Cardiac fibroblast (primary cell): ENCODE measurements at places on chromosomes 12 and 14.
A peak's percentile ranks its signal among the peaks of the same experiment; 100 is the strongest.

DNA sequence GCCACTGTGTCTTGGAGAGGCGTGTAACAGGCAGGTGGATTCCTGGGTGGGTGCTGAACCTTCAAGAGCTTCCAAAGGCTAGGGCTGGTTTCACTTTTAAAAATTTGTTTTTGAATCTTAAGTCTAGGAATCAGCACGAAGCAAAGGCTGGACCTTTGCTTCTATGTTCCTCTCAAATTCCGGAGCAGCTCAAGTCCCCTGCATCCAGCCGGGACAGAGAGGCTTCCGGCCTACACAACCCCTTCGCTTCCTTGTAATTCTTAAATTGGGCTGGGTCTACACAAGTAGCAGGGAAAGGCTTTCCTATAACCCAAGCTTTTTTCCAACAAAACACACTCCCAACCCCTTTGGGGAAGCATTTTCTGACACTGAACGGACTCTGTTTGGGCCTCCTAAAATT is 8.3 kb downstream of the HOXC12 start:
- DNase-seq: no peak

GRCh38 chr14:56023661-56024081 is 94.5 kb upstream of the PELI2 start:
- no peak for DNase-seq

- DNase-seq: no peak
Observed at GRCh38 chr14:65808390-65808789, 395.9 kb downstream of the FUT8 start.

DNA sequence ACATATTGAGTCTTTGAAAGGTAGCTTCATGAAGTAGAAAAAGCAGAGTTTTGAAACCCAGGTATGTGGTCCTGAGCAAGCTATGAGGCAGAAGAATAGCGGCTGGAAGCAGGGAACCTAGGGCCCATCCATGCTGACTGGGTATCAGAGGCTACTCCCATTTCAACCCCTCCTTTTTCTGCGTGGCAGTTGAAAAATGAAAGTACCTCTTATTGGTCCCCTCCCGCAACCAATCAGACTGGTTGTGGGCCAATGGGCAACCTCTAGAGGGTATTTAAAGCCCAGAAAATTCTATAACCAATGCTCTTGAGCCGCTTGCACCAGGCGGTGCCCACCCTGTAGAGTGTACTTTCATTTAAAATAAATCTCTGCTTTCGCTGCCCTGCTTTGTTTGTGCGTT is 1.6 kb upstream of the SNRPF start:
- DNase-seq: no peak

- peak; percentile 95 for DNase-seq
Observed at GRCh38 chr12:6925540-6926279, 2.0 kb upstream of the ATN1 start.

DNA sequence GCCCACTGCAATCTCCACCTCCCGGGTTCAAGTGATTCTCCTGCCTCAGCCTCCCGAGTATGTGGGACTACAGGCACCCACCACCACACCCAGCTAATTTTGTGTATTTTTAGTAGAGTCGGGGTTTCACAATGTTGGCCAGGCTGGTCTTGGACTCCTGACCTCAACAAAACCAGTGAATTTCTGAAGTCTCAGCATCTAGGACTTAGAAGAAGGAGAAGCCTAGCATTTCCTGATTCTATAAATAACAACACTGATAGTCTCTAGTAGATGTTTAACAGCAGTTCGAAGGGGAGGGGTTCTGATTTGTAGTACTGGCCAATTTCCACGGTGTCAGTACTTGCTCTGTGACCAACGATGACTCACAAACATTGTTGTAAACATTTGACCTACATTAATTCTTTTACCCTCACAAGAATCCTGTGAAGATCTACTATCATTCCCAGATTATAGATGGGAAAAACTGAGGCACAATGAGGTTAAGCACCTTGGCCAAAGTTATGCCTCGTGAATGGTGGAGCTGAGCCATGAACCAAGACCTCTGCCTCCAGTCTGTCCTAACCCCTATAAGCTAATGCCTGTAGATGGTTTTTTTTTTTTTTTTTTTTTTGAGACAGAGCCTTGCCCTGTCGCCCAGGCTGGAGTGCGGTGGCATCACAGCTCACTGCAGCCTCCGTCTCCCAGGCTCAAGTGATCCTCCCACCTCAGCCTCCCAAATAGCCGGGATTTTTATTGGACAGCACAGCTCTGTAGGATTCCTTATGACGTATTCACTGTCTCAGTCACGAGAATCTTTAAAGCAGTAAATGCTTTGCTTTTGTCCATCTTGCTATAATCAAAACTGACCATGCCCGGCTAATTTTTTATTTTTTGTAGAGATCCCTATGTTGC is 5.2 kb downstream of the P2RX4 start:
- peak; percentile 86 for DNase-seq

GRCh38 chr12:94925729-94926128 is 77.8 kb downstream of the NDUFA12 start:
- no peak for DNase-seq

DNA sequence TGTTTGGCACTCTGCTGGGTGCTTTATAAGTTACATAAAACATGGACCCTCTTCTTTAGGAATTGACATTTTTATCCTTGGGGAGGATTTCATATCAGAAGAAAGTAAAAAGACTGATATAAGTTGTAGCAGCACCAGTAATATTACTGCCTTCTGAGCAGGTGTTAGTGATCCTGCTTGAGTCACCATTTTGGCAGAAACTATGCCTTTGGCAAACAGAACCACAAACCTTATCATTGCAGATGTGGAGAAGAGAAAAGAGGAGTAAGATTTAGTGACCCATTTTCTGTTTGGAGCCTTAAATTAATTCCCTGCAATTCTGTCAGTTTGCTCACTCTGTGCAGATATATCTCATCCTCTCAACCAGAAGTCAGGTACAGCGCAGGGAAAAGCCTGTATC is 23.0 kb downstream of the ZNF410 start:
- no peak for DNase-seq

- no peak for DNase-seq
Observed at GRCh38 chr12:49195736-49196135, 6.9 kb upstream of the TUBA1A start.

- peak; percentile 32 for DNase-seq
Observed at GRCh38 chr12:44372259-44372658, 503.9 kb downstream of the NELL2 start.

DNA sequence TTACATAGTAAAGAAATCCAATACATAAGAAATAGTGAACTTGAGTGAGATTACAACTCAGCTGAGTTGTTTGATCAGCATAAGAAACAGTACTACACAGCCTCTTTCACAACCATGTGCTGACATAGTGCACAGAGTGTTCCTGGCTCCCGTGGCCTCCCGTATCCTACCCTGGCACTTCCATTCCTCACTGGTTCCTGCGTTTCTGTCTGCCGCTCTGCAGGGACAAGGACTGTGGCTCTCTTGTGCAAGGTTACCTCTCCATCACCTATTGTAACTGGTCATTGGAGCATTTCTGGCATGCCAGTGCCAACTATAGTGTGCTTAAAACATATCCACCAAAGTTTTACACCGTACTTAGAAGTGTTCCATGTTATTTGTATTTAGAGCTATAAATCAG is 46.3 kb upstream of the PCED1B start:
- DNase-seq: peak; percentile 57

- DNase-seq: no peak
Observed at GRCh38 chr14:103003850-103004249, 53.5 kb downstream of the CDC42BPB start.

GRCh38 chr12:79119796-79120195 is 255.2 kb downstream of the SYT1 start:
- DNase-seq: no peak

DNA sequence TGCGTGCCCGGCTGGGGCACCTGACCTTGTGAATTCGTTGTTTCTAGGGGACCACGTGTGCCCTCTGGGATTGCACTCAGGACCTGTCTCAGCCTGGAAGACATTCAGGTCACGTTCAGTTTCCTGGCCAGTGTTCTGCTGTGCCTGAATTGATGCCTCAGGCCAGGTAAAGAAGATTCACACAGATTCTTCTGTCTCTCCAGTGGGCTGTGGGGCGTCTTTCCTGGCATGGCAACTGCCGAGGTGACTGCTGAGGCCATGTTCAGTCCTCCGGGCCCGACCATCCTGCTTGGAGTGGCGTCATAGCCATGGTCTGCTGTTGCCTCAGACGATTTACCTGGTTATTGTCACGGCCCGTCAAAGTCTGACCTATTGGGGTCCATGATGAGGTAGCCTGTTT is 13.5 kb downstream of the ZNF605 start:
- no peak for DNase-seq

DNA sequence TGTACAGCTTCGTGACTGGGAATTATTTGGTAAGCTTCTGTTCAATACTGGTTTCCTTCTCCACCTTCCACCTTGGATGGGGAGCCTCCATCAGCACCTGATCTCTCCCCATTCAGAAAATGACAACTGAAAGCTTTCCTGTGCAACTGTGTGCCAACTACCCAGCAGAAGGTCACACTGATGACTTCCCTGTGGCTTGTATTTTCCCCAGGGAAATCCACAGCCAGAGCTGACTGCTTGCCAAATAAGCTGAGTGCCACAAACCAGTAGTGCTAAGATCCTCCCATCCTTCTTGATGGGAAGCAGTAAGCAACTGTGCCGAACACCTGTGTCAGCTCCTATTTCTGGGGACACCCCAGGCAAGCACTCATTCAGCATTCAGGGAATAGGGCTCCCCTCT is 257.2 kb upstream of the SOX5 start:
- no peak for DNase-seq

DNA sequence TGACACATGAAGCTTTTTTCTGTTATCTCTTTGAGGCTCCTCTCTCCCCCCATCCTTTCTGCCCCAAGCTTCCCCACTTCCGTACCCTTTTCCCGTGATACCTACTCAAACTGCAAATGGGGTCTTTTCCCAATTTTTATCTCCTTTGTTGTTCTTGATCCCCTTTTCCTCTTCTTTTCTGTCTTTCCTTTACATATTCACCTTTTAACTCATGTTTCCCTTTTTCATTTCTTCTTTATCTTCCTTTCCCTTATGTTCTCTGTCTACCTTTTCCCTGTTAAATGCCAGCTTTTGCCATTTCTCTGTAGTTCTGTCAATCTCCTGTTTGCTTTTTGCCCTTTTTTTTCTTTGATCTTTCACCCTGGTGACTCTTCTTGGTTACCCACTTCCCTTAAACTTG is 2.6 kb upstream of the BHLHE41 start:
- no peak for DNase-seq

- DNase-seq: no peak
Observed at GRCh38 chr14:97390096-97390724, 593.0 kb downstream of the VRK1 start.

GRCh38 chr12:120453977-120454376 is 7.7 kb downstream of the GATC start:
- peak; percentile 50 for DNase-seq

GRCh38 chr14:54890788-54891187 is 11.8 kb downstream of the GCH1 start:
- no peak for DNase-seq

GRCh38 chr14:74217672-74218448 is 21.4 kb upstream of the VSX2 start:
- DNase-seq: peak; percentile 69

DNA sequence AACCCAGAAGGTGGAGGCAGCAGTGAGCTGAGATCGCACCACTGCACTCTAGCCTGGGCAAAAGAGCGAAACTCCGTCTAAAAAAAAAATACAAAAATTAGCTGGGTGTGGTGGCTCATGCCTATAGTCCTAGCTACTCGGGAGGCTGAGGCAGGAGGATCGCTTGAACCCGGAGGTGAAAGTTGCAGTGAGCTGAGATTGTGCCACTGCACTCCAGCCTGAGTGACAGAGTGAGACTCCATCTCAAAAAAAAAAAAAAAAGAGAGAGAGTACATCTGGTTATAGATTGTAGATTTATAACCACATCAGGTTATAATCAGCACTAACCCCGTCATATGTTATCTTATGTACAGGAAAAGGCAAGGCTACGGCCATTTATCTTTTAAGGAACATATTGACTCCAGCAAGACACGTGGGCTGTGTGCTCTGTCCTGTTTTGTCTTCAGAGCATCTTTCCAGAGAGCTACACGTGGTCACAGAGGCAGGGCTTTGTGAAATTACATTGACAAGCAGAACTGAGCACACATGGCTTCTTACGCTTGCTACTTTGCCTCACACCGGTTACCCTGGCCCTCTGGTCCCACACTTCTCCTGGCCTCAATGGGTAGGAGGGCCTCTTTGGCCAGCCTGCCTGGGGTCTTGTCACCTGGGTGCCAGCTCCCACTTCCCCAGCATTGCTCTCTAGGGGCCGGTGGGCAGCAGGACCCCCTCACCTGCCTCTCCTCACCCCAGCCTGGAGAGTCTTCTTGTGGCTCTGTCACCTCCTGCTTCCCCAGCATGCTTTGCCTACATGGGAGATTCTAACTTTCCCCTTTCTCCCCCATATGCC is 6.8 kb upstream of the DYNC1H1 start:
- no peak for DNase-seq

GRCh38 chr12:111221062-111222026 is 147.6 kb downstream of the PHETA1 start:
- no peak for DNase-seq

GRCh38 chr12:8985213-8985754 is 4.1 kb upstream of the KLRG1 start:
- DNase-seq: no peak

GRCh38 chr12:46663318-46663717 is 162.5 kb downstream of the SLC38A4 start:
- DNase-seq: no peak

DNA sequence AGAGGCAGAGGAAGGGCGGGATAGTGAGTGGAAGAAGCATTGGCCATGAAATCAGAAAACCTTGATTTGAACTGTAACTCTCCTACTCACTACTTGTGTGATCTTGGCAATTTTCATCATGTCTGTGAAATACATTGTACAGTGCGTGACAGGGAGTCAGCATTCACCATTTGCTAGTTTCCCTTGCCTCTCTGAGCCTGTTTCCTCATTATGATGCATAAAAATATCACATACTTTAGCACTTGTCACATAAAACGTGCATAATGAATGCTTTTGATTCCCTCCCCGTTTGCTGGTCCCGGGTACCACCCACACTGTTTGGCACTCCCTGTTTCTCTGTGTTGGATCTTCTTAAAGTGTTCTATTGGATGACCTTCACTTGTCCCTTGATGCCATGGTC is 101.1 kb upstream of the FRMD6 start:
- no peak for DNase-seq

GRCh38 chr14:68894802-68895703 is 84.0 kb downstream of the ACTN1 start:
- peak; percentile 86 for DNase-seq

GRCh38 chr14:39621223-39621622 is 189.0 kb upstream of the FBXO33 start:
- DNase-seq: no peak
